ENCODE measurements at places on chromosomes 13 and 19.

- DNase-seq = no peak
Measured at GRCh38 chr13:71605744-71606143, 261.3 kb downstream of the DACH1 start.

- no peak for DNase-seq
Measured at GRCh38 chr13:35025314-35025713, 83.2 kb downstream of the NBEA start.

GRCh38 chr19:14519860-14520407 lies 1.7 kb upstream of the DNAJB1 start:
- DNase-seq = no peak

- no peak for DNase-seq
Measured at GRCh38 chr13:102484329-102484728, 82.5 kb upstream of the FGF14 start.

DNA sequence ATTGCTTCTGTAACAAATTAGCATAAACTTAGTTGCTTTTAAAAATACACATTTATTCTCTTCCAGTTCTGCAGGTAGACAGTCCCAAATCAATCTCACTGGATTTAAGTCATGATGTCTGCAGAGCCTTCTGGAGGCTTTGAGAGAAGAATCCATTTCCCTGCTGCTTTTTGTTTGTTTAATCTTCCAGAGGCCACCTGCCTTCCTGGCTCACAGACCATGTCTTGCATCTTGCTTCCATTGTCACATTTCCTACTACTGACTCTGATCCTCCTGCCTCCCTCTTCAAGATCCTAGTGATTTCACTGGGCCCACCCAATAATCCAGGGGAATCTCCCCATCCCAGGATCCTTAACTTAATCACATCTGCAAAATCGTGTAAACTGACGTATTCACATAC lies 473.3 kb downstream of the ITGBL1 start:
- no peak for DNase-seq

GRCh38 chr13:44191504-44192171 lies 182.0 kb upstream of the SERP2 start:
- DNase-seq = no peak

DNA sequence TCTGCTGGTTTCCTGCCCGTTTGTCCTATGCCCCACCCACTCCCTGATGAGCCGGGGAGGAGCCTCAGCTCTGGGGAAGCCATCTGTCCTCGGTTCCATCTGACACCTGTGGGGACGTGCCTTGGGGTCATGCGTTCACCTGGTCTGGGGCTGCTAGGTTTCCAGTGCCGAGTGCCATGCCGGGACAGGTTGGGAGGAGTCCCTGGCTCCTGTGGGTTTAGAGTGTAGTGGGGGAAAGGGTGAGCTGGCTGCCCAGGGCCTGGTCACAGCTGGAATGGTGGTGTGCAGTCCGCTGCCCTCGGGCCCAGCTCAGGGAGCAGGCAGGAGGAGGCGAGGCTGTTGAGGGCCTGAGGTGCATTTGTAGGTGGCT lies 2.5 kb downstream of the KDM4B start:
- no peak for DNase-seq

DNA sequence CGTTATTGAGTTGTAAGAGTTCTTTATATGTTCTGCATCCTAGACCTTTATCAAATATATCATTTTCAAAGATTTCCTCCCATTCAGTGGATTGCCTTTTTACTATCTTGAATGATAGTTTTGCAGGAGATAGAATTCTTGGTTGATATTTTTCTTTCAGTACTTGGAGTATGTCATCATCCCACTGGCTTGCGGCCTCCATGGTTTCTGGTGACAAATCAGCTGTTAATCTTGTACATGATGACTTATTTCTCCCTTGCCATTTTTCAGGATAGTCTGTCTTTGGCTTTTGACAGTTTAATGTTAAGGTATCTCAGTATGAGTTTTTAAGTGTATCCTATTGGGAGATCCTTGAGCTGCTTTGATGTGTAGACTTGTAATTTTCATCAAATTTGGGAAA lies 8.5 kb downstream of the ZNF557 start:
- no peak for DNase-seq

DNA sequence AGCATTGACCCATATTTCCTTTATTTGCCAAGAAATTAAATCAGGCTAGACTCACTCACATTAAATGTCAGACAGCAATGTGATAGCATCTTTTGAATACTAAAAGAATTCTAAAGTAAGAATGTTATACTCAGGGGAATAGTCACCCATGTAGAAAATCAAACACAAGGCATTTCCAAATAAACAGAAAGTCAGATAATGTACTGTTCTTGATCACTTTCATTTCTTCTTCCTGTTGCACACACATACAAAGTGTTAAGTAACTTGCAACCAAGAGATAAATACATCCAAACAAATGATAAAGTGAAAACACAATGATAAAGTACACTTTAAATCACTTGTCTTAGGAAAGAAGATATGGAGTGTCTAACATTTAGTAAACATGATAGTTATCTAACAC lies 1366.6 kb upstream of the MIR17HG start:
- no peak for DNase-seq

Measured in stimulated activated CD4-positive, alpha-beta T cell treated with anti-CD3 and anti-CD28 coated beads, TNF-alpha, amount 100 ng/mL, for 1 hour (primary cell).